EH (cell line): ENCODE measurements at places on chromosomes 12 and 14.

- no peak for DNase-seq
These were observed 136.1 kb downstream of the KICS2 start for GRCh38 chr12:64085996-64086395.

DNA sequence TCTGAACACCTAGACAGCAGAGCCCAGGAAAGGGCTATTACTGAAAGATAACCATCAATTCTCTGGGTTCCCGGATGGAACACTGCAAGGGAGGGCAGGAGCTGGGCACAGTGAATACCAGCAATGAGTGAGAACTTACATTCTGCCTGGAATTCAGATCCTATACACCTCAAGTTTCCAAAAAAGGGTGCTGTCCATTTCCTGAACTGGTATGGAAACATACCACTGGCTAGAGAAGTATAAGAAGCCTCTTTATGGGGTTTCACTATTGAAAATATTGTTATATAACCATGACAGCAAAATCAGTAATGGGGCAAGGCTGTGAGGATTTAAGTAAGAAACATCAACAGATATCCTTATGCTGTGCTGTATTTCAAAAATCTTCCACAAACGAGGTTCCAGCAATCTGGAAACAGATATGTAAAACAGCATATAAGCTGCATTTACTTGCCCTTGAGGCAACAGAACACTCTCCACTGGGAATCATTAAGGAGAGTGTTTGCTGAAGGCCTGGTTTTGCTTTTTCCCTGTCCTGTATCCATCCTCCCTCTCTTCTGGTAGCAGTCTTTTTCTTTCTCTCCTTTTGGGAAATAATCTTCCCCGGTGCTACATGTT, 53.3 kb upstream of the GTF2A1 start:
- DNase-seq = no peak

GRCh38 chr12:53255996-53256395, 12.1 kb upstream of the ESPL1 start:
- DNase-seq = no peak

DNA sequence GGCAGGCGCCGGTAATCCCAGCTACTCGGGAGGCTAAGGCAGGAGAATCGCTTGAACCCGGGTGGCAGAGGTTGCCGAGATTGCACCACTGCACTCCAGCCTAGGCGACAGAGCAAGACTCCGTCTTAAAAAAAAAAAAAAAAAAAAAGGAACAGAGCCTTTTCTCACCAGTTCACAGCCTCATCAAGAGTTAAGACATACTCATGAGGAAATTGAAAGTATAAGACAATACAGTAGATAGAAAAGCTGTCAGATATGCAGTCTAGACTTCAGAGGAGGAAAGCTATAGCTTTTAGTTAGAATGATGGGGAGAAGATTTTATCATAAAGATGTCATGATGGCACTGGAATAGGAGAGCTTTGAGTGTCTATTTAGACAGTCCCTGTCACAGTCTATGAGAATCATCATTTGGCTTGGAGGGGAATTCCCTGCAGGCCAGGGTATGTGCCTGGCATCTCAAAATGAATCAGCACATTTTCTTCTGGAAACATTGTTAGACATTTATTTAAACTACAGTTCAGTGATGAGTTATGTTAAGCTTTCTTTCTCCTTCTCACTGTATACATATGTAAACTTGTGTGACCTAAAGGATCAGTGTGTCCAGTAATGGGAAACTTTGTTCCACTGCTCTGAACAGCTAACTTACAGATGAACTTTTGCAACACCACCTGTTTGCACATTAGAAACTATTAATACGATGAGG, 2.9 kb upstream of the RAB35 start:
- DNase-seq = peak; percentile 88

GRCh38 chr12:122836027-122836921, 1.0 kb downstream of the HIP1R start:
- DNase-seq = peak; percentile 40
